ENCODE measurements at places on chromosomes 1 and 21.

DNA sequence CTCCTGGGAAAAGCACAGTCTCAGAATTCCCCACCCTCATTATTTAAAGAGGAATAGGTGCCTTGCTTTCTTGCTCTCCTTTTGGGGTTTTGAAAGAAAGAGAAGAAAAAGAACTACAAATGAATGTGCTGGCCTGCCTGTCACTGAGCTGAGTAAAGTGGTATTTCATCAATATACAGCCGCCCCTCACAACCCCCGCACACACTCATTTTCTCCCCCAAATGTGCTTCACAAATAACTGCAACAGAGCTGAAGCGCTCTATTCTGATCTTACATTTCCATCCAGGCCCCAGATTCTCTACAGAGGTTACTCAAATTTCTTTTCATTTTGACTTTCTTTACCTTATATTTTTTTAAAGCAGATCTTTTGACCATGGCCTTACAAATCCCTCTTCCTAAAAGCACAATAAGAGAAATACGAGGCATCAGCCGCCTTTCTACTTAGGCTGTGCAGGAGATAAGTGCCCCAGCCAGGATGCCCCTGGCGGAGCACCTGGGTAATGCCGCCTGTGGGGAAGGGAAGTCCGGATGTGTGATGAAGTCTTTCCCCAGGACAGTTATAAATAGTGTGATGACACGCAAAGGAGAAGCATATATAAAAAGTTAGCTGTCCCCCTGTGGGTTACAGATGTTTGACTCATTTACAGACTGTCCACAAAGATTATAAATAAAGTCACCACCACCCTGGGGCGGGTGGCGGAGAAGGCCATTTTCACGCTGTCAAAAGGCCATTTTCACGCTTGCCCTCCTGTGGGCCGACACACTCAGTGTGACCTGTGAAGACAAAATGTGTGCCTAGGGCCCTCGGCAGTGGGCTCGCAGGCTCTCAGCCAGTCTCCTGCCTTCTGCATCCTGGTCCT is 6.5 kb downstream of the KCNN3 start:
- DNase-seq, result no peak

DNA sequence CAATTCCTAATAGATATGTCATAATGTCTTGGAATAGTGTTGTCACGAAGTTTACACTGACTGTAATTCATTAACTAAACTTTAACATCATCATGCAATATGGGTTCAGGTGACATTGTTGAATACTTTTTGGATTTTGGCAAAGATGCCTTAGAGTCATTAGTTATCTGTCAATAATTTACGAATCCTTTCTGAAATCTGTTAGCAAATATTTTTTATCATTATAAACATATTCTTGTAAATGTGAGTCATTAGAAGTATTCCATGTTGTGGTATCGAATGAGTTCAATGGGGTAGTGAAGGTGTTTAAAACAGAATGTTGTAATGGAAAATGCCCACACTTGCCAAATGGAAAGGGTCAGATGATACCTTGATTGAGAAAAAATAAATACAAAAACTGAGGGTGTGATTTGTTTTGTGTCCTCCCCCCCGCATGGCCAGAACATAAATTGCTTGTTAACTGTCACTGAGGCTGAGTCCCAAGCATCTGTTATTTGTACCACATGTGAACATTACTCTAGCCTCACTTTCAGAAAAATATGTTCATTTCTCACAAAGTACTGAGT is 5.2 kb upstream of the NR5A2 start:
- DNase-seq, result no peak

DNA sequence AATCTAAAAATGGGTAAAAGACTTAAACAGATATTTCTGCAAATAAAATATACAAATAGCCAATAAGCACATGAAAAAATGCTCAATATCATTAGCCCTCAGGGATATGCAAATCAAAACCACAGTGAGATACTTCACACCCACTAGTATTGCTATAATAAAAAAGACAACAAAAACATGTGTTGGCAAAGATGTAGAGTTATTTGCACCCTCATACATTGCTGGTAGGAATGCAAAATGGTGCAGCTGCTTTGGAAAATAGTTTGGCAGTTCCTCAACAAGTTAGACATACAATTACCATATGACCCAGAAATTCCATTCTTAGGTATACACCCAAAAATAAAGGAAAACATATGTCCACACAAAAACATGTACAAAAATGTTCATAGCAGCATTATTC is 30.2 kb downstream of the ZZZ3 start:
- no peak for DNase-seq

DNA sequence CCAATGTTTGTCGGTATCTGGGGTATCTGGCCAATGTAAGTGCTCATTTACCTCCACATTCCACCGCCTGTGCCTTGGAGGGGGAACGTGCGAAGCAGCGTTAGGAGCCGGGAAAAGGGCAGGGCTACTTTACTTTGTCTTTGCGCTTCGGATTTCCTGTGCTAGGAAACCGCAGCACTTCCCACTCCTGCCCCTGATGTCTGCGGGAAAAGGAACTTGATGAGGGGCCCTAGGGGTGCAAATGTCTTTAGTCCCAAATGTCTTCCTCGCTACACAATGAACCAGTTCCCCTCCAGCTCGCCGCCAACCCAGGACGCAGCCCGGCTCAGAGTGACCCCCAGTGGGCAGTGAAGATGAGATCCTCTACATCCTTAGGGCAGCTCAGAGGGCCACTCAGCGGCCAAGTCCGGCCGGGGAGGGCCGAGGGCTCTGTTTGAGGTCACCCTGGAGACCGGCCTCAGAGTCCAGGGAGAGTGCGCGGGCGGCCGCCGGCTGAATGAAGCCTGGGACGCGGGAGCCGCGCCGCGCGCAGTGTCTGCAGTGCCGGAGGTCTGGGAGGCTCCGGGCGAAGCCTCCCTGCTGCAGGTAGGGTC is at the start of gene DYNLT5:
Gene DYNLT5, plus strand, starts transcription at position 460 of the 593 bp plus-strand sequence. CDS start 2,200 bp downstream, outside the sequence.
- DNase-seq, result no peak

- no peak for DNase-seq
Measured at GRCh38 chr1:210328032-210328745, 513 bp upstream of the HHAT start.

GRCh38 chr21:14916676-14917141 is 148.1 kb downstream of the NRIP1 start:
- no peak for DNase-seq

DNA sequence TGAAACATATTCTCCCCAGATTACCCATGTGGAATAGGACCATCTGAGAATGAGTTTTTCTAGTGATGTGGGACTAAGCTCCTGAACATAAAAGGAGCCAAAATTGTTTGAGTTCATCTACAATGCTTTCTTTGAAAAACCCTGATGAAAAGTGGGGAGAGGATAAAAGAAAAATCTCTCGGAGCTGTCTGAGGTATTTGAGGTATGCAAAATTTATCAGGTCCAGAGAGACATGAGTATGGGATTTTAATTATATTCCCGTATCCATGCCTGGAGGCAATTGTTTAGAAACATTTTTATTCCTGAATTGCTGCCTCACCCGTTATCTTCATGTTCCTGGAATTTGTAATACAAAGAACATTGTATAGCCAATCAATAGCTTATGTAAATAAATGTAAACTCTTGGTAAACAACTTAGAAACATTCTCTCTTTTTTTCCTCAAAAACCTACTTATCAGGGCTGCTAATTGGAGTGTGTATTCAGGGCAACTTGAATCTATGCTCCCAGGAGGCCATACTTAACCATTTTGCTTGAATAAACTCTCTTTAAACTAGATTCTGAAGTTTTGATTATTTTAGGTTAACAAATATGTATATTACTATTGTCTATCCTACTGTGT is 109.3 kb upstream of the OLFM3 start:
- no peak for DNase-seq

GRCh38 chr1:100229681-100230443 is 19.8 kb downstream of the DBT start:
- no peak for DNase-seq

- DNase-seq, result no peak
Measured at GRCh38 chr1:161226759-161227158, 899 bp downstream of the TOMM40L start.

DNA sequence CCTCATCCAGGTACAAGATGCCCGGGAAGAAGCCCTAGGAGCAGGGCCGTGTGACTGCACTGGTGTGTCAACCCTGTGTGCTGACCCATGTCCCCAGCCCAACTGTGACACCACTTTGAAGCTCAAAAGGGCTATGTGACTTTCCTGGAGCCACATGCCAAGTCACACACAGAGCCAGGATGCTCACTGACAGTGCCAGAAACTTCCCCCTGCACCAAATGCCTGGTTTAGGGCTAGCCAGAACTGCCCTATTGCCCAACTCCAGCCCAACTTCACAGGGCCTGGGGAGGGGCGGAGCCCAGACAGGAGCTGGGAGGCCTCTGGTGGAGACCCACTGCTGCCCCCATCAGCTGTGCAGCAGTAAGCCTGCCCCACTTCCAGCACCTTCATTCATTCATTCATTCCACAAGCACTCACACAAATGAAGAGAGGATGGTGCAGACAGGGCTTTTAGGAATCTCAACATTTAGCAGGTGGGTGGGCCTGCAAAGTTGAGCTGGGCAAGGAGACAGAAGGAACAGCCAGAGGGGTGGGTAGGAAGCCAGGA is 36.7 kb downstream of the KCNQ4 start:
- DNase-seq, result no peak

DNA sequence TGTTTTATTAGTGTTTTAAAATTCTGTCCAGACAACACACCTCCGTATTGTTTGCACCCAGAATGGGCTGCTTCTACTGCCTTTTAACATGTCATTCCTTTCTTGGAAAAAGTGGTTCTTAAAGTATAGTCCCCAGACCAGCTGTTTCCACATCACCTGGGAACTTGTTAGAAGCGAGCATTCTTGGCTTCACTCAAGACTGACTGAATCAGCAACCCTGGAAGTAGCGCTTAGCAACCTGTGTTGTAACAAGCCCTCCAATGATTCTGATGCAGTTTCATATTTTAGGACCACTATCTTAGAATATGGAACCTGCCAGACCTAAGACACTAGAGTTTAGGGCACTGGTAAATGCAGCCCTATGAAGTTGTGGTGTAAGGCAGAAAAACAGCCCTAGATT is 6.0 kb upstream of the PPIE start:
- no peak for DNase-seq

DNA sequence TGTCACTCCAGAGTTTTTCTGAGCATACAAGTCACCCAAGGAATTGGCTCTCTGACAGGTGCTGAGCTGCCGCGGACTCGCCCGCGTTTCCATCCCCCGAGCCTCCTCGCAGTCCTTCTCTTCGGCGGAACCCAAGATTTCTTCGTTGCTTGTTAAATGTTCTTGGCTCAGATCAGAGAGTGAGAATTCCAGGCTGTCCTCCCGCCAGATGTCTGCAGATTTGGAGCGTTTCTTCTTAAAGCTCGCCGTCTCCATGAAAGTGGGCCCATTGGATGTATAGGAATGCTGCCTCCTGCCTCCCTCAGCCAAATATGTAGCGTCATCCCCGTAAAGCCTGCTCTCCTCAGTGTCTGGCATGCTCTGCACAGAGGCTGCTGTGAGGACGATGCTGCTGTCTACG is 77.8 kb downstream of the TIAM1 start:
- no peak for DNase-seq
